ENCODE measurements at places on chromosomes 4 and X.

DNA sequence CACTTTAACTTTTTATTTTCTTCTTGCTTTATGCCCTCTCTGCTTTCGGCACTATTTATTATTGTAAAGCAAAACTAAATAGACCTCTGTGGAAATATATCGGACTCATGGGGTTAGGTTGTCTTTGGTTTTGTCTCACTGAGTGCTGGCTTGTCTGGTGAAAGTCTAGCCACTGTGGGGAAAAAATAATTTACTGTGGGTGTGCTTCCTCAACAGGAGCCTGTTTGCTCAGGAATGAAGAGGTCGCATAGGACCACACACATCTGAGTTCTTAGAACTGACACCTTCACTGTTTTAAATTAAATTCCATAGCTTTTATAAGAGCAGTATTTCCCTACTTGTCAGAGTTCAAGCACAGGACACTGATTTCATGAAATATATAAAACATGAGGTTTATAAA lies 103.0 kb upstream of the BMPR1B start:
- DNase-seq: no peak

DNA sequence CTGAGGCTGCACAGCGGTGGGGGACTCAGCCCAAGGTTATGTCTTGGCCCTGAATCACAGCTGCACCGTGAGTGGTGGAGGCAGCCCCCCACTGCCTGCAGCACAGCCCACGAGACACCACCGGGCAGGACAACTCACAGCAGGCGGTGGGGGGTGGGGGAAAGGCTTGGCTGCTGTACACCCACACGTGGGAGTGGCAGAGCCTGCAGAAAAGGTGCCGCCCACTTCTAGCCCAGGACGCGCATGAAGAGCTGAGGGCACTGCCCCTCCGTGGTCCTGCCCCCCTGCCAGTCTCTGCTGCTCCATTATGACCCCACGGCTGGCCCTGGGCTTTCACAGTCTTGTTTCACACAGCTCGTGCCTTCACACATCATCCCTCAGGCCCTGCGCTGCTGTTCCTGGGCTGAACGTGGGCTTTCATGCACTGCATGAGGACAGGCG lies 40.8 kb downstream of the FGFRL1 start:
- no peak for DNase-seq

DNA sequence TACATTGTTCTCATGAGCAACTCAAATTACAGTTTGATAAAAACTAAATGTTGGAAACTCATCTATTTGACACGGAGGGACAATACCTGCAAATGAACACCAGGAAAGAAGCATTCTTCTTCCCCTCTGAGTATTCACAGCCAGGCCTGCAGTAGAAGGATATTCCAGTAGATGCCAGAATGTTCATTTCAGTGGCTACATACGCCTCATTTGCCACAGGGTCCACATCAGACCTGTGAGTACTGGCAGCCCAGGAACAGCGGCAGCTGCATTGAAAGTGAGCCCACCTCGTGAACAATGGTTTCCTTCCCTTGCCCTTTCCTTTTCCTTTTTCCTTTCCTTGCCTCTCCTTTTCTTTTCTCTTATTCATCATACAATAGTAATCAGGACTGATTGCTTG lies 81.1 kb upstream of the NEIL3 start:
- DNase-seq: no peak

- DNase-seq: no peak
Measured at GRCh38 chr4:3190549-3190948, 58.4 kb upstream of the MSANTD1 start.

DNA sequence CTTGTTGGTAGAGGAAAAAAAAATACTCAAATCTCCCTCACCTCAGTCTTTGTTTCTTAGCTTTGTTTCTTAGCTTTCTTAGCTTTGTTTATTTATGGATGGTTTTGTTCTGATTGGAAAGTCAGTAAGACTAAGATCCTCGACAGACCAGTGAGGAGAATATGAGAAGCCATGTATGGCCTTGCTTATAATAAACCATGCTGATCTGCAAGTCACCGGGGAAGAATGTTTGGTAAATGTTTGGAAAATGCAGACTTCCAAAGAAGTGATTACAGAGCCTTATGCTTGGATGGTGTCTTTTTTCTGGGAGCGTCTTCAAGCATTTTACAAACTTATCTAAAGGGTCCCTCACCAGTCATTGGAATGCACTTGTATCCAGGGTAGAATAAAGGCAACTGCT lies 90.1 kb upstream of the NOCT start:
- DNase-seq: no peak

GRCh38 chrX:103607364-103608305 lies at the start of gene TCEAL3:
TCEAL3 (plus strand) TSS chrX:103607963; CDS start chrX:103609065, 1,102 bp downstream.
- peak; percentile 64 for DNase-seq

- no peak for DNase-seq
Measured at GRCh38 chr4:161585011-161585410, 578.8 kb downstream of the FSTL5 start.

DNA sequence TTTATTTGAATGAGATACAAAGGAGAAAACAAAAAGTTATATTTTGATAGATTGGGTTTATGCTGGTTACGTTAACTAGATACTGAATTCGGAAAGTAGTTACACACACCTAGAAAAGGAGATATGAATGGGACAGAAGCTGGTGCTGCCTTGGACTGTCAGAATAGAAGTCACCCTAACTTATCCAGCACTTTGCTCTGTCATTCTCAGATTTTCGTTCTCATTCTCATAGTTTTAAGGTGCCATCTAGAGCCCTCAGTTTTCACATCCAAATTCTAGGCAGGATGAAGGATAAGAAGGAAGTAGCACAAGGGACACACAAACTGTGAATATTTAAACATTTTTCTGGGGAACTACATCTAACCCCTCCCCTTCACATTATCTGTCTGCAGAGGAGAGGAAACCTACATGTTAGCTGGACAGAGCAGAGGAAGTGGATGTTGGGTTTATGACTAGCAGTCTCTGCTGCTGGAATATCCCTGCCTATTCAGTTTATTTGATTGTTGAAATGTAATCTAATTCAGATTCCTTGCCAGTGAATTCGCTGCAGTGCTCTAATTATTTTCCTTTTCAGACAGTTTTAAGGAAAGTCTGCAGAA lies 521.9 kb downstream of the FAT4 start:
- no peak for DNase-seq

DNA sequence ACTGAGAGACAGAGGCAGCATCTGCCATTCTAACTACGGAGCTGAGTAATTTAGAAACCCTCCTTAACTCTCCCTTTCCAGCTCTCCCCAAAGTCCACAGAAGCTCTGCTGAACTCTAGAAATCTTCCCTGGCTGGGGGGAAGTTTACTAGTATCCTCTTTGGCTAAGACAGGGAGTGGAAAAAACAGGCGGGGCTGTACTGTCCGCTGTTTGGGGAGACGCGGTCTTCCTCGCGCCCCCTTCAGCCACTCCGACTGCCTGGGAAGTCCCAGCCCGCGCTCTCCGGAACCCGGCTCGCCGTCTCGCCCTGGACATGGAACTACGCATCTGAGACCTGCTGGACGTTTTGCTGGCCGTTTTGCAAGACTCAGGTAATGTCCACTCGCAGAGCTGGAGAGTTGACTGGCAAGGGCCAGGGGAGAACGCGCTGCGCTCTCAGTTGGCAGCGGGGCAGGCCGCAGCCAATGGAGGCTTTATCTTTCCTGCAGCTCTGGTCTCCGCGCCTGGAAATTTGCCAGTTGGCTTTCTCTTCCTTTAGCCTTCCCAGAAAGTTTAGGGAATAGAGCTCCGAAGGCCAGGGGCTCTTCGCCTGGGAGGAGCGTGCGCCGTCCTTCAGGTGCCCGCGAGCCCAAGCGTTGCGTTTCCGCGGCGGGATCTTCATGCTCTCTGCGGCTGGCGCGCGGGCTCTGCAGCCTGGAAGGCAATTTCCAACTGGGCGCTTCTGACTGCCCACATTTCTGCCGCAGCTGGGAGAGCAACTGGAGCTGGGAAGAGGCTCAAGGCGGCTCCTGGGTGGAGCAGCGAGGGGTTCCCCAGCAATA lies 892 bp downstream of the IL1RAPL2 start:
- no peak for DNase-seq

GRCh38 chrX:93791304-93791703 lies 117.3 kb downstream of the FAM133A start:
- DNase-seq: no peak

- DNase-seq: no peak
Measured at GRCh38 chr4:189096717-189097116, 844.0 kb upstream of the FRG1 start.

DNA sequence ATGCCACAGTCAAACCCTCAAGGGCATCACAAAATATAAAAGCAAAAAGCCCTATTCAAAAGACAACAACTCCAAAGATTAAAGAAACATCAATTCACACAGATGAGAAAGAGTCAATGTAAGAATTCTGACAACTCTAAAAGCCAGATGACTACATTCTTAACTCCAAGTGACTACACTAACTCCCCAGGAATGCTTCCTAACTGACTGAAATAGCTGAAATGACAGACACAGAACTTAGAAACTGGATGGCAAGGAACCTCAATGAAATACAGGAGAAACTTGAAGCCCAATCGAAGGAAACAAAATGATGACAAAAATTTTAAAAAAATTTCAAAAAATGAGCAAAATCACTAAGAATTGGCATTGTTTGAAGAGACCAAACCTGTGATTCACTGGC lies 1047.6 kb upstream of the PCDH10 start:
- DNase-seq: no peak

- DNase-seq: no peak
Measured at GRCh38 chr4:692771-693554, 4.0 kb upstream of the SLC49A3 start.

GRCh38 chr4:100872811-100873210 lies 355.0 kb upstream of the EMCN start:
- no peak for DNase-seq

DNA sequence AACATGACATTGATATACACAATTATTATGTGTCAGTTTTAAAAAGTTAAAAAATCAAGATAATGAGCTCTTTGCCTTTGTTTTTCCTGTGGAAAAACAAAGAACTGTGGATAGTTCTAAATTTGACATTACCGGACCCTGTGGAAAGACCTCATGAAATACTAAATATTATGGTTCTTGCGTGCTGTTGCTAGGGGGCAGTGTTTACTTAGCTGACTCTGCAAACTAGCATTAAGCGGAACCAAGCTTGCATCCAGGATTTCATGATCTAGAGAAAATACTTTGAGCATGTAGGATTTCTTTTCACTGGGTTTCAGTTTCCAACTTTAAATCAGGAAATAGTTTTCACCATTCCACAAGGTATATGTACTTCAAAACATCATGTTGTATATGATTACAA lies 33.6 kb downstream of the CLCN4 start:
- peak; percentile 26 for DNase-seq

- no peak for DNase-seq
Measured at GRCh38 chr4:42119886-42120285, 32.6 kb downstream of the BEND4 start.

- no peak for DNase-seq
Measured at GRCh38 chr4:111120191-111120590, 497.3 kb upstream of the PITX2 start.

- DNase-seq: no peak
Measured at GRCh38 chr4:137819964-137820383, 287.7 kb upstream of the PCDH18 start.

GRCh38 chr4:116059361-116059760 lies 945.9 kb upstream of the NDST4 start:
- no peak for DNase-seq

- DNase-seq: no peak
Measured at GRCh38 chr4:127846061-127846460, 34.6 kb upstream of the PLK4 start.

GRCh38 chr4:138216272-138216867 lies 25.8 kb downstream of the SLC7A11 start:
- no peak for DNase-seq

- no peak for DNase-seq
Measured at GRCh38 chrX:16063141-16063540, 60.2 kb upstream of the GRPR start.

DNA sequence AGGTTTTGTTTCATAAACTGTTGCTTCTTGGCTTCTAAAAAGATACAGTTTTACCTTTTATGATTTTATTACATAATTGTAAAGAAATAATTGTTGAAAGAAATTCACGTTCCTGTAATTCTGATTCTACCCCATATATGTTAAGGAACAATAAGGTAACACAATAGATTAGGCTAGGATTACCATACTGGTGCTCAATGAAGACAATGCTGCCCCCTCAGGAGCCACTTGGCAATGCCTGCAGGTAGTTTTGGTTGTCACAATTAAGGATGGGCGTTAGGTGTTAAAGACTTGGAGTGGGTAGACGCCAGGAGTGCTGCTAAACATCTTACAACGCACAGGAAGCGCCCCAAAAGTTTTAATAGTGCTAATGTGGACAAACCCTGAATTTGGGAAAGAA lies 133.2 kb downstream of the NLGN4X start:
- no peak for DNase-seq
